ENCODE measurements at places on chromosomes 7 and 10.

DNA sequence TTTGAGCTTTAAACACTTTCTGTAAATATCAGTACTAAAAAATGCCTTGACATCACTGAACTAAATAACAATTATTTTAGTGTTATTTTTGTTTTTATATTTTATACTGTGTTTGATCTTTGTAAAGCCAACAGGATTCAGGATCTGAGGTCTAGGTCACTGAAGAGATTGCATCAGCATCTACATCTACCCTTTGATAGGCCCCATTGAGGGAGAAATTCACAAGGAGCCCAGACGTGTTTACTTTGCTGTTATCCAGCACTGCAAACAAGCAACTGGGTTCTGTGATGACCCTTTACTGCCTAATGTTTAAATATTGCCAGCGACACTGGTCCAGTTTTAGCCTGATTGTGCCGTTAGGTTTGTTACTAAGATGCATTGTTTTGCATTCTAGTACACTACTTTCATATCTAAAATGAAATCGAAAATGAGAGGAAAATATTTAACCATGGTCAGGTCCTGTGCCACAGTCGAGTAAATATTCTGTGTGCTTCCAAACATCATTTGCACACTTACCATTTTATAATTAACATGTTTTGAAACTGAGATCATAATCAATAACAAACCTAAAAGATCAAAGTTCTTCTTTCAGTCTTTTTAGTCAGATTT lies 48.7 kb downstream of the SP8 start:
- DNase-seq, result no peak

DNA sequence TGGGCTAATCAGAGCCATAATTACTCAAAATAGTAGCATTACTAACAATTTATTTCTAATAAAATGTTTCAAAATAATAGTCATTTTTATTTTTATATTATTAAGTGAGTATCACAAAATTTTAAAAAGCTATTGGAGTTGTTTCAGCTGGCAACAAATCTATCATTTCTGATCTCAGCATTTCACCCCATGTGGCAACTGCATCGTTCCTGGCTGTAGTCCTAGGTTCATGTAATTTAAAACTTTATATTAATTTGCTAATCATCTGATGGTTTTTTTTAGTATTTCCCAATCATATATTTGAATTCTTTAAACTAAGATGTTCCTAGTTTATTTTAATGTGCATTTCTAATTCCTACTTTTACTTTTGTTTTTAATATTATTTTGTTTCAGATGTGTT lies 293.0 kb upstream of the AKR1E2 start:
- DNase-seq, result peak; percentile 69

DNA sequence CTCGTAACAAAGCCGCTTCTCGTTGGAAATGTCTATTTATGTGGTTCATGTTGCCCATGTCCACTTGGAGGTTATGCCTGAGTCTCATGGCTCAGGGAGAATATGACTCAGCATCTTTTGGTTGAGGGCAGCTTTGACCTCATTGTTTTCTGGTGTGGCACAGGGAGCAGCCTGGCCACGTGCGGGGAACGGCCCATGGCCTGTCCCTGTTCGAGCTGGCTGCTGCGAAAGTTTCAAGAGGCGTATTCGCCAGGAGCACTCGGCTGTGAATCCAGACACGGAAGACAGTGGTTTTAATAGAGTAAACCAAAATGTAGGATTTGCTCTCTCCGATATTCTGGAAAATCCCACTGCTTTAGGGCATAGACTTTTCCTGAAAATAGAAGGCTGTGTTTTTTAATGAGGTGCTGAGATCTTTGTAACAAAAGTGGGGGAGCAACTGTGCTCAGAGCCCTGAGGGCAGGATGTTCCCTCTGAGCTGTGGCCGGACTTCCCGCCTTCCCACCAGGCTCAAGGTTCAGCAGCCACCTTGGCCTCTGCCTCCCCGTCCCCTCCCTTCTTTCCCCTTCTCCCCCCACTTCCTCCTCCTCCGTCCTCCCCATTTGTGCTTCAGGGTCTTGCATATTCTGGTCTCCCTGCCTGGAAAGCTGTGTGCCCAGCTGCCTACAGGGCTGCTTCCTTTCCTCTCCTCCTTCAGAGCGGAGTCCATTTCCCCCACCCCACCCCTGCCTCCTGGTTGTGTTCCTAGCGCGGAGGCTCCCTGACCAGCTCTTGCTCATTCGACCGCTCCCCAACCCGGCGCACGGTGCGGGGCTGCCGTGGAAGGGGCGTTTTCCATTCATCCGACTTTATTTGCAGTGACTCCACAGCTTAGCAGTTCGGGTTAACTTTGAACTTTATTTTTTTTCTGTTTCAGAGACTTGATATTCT lies 642.0 kb downstream of the SDK1 start:
- DNase-seq, result no peak

GRCh38 chr10:33214174-33214573 lies 120.3 kb downstream of the NRP1 start:
- no peak for DNase-seq

DNA sequence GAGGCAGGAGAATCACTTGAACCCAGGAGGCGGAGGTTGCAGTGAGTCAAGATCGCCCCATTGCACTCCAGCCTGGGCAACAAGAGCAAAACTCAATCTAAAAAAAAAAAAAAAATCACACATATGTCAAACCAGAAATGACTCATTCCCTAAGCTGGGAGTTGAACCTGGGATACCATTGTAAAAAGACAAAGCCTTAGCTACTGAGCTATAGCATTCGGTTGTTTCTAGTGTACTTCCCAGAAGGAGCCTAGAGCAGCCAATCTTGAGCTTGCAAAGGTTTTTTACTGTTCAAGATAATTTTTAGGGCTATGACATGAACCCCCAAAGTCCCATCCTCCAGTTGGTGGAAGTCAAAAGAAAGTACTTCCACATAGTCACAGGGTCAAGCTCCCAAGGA lies 87.9 kb downstream of the ZNF467 start:
- peak; percentile 57 for DNase-seq

GRCh38 chr10:122052701-122053100 lies 63.7 kb downstream of the TACC2 start:
- DNase-seq, result no peak

DNA sequence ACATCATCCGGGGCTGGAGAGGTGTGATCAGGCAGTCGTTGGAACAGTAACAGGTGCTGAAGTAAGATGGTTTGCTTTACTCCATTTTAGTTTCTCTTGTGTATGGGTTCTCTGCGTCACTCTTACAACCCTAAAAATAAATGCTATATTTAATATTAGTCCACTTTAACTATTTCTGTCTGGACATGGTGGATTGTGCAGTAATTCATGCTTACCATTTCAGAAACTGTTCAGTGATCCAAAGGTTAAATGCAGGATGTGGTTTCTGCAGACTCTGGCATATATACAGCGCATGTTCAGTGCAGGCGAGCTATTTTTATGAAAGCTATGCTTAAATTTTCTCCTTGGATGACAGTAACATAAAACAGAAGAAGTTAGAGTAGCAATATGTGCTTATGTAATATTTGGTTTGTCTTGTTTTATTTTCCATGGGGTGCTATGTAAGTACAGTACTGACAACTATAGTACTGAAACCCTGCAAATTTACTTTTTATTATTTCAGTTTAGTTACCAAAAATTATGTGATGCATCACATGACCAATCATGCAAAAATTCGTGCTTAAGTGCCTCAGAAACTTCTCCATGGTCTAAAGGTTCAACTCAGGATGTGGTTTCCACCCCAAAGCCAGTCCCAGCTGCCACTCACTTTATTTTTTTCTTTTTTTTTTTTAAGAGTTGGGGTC lies 46.6 kb upstream of the GRID1 start:
- DNase-seq, result peak; percentile 76
